Tibial artery (tissue), 4 donors: ENCODE measurements at places on chromosomes 2 and 18.
A peak's percentile ranks its signal among the peaks of the same experiment; 100 is the strongest.

- peaks cover 40% of the 10 kb centered on the region for H3K27me3 ChIP-seq
- H3K27ac ChIP-seq: no peak overlapping the region
- H3K4me1 ChIP-seq: peaks cover 7% of the 10 kb centered on the region
- H3K36me3 ChIP-seq: no peaks in the 10 kb centered on the region
Measured at GRCh38 chr2:240836781-240837467, 16.9 kb upstream of the KIF1A start.

- H3K27ac ChIP-seq: peak overlapping the region; percentile 98
- H3K4me3 ChIP-seq: no peak overlapping the region
- no peaks in the 10 kb centered on the region for H3K4me1 ChIP-seq
- DNase-seq: no peak
- no peaks in the 10 kb centered on the region for H3K36me3 ChIP-seq
Measured at GRCh38 chr2:28620291-28620793, 124.5 kb downstream of the PLB1 start.

DNA sequence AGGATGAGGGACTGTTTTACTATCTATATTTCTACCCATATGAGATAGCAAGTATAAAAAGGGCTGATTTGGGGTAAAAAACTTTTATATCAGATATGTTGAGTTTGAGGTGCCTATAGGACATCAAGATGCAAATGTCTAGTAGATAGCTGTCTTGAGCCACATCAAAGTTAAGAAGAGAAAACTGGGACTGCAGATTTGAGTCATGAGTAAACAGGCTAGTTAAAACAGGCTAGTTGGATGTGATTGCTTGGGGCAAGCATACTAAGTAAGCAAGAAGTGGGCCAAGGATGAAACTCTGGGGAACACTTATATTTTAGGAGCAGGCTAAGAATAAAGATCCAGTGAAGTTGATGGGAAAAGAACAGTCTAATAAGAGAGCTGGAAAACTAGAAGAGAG is 2.8 kb upstream of the SCRN3 start:
- H3K36me3 ChIP-seq: peaks cover 12% of the 10 kb centered on the region
- H3K27ac ChIP-seq: no peak overlapping the region
- no peaks in the 10 kb centered on the region for H3K4me1 ChIP-seq
- no peaks in the 10 kb centered on the region for H3K27me3 ChIP-seq
- DNase-seq: no peak
- no peak overlapping the region for H3K4me3 ChIP-seq

- no peak for DNase-seq
- H3K27ac ChIP-seq: no peak overlapping the region
- no peaks in the 10 kb centered on the region for H3K27me3 ChIP-seq
- H3K36me3 ChIP-seq: no peaks in the 10 kb centered on the region
Measured at GRCh38 chr2:121150126-121150525, 134.9 kb downstream of the TFCP2L1 start.

DNA sequence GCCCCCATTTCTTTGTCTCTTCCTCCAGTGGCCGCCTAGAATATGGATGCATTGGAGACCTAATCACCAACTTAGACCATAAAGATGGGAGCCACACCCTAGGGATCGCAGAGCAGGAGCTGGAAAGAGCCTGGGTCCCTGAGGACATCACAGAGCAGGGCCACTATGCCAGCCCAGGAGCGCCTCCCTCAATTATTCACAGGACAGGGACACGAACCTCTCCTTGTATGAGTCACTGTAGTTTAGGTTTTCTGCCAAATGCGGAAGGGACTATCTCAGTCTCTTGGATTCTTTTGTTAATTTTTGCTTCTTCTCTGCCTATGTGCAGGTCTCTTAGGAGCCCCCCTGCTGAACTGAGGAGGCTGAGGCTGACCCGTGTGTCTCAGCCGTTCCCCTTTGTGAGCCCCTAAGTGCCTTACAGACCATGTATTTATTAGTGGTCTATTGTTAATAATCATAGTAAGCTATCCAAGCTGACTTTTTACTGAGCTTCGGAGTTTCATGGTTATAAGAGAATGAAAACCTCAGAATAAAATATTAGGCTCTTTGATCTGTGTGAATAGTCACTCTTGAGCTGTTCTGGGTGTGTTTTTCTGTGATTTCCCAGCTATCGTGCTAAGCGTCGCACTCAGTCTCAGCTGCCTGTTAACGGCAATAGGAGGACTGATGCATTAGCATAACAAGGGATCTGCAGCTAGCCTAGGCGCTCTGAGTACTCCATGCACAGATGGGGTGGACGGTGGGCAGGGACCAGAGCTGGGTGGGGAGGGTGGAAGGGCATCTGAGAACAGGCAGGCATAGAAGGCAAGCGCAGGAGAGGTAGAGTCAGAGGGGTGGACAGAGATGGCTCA is 12.7 kb upstream of the PTPN4 start:
- H3K27me3 ChIP-seq: peaks cover 5% of the 10 kb centered on the region
- peaks cover 3% of the 10 kb centered on the region for H3K4me1 ChIP-seq
- no peak overlapping the region for H3K4me3 ChIP-seq
- no peak for DNase-seq

GRCh38 chr18:35282353-35282752 is 7.7 kb downstream of the ZSCAN30 start:
- no peak for DNase-seq
- H3K4me3 ChIP-seq: no peak overlapping the region
- no peaks in the 10 kb centered on the region for H3K27me3 ChIP-seq
- peaks cover 16% of the 10 kb centered on the region for H3K36me3 ChIP-seq

DNA sequence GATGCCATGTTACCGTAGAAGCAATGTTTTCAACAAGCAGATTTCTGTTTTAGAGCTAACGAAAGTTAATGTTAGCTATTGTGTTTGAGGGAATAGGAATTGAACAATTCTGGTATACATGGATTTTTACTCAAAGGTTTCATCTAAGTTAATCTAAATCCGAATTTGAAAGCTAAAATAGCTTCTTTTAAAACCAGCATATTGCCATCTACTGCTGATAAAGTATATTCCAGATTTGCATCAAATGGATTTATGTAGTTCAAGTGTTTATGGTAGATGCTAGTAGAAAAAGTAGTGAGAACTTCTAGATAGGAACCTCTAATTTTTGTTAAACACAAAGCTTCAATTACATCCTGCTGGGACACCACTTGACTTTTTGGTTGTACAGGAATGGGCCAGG is 1569.5 kb upstream of the NXPH2 start:
- H3K4me3 ChIP-seq: no peak overlapping the region
- no peaks in the 10 kb centered on the region for H3K36me3 ChIP-seq
- no peak for DNase-seq
- no peak overlapping the region for H3K27ac ChIP-seq

- no peak for DNase-seq
- no peak overlapping the region for H3K4me3 ChIP-seq
- no peaks in the 10 kb centered on the region for H3K36me3 ChIP-seq
- H3K27me3 ChIP-seq: no peaks in the 10 kb centered on the region
- no peak overlapping the region for H3K27ac ChIP-seq
Measured at GRCh38 chr18:14941256-14941655, 193.3 kb downstream of the ANKRD30B start.
